ENCODE measurements at places on chromosomes 5 and 9. TPM values are rescaled to one million over a fixed set of nuclear protein-coding genes. Genes with fewer than 3 reads are reported as not detected.

DNA sequence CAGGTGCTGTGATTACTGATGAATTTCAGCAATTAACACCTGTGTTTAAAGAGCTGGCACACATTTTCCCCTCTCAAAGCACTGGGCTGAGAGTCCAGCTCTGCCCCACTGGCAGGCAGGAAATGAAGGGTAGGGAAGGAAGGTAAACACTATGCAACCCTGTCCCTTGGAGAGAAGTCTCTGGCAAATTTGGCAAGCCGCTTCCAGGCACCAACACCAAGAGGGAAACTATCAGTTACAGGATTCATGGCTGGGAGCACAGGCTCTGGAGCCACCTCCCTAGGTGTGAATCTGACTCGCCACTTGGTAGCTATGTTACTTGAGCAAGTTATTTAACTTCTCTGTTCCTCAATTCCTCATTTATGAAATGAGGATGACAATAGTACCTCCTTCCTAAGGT lies 3.3 kb downstream of the ANKS6 start:
- DNase-seq: no peak

Gene CDH12
- not detected for total RNA-seq

Gene CCDC187
- not detected for total RNA-seq

DNA sequence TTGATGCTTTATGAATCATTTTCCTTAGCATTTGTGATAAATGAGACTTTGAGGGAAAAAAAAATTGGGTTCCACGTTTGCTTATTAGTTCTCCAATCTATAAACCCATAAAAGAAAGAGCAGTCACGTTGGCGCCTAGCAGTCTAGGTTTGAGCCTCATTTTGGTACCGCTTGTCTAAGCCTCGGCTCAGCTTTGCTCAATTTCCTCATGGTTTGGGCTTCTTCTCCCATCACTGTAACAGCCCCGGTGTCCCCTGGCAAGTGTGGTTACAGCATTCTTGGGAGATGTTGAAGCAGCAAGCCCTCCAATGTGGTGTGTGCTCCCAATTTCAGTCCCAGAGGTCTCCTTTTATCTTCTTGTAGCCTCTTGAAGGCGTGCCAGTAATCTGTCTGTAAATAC lies 578.4 kb downstream of the CDK5RAP2 start:
- no peak for DNase-seq

DNA sequence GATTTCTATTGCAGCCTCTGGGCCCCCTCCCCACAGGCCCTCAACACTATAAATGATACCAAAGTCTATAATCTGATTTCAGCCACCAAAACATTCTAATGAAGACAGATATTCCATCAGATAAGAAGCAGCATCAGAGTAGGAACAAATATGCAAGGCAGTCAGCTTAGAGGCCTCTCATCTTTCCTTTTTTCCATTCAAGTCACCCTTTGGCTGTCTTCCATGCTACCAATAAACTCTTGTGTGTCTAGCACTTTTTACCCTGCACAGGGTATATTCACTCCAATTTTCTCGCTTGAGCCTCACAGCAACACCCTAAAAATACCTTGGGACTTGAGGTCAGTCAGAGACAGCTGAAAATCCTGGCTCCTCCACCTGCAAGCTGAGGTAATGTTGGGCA lies 193.7 kb downstream of the BRINP1 start:
- no peak for DNase-seq

Gene NTNG2
- 0.40 TPM for total RNA-seq

All from lung microvascular endothelial cell (primary cell).